ENCODE measurements at places on chromosomes 2 and 18.
A peak's percentile ranks its signal among the peaks of the same experiment; 100 is the strongest.

DNA sequence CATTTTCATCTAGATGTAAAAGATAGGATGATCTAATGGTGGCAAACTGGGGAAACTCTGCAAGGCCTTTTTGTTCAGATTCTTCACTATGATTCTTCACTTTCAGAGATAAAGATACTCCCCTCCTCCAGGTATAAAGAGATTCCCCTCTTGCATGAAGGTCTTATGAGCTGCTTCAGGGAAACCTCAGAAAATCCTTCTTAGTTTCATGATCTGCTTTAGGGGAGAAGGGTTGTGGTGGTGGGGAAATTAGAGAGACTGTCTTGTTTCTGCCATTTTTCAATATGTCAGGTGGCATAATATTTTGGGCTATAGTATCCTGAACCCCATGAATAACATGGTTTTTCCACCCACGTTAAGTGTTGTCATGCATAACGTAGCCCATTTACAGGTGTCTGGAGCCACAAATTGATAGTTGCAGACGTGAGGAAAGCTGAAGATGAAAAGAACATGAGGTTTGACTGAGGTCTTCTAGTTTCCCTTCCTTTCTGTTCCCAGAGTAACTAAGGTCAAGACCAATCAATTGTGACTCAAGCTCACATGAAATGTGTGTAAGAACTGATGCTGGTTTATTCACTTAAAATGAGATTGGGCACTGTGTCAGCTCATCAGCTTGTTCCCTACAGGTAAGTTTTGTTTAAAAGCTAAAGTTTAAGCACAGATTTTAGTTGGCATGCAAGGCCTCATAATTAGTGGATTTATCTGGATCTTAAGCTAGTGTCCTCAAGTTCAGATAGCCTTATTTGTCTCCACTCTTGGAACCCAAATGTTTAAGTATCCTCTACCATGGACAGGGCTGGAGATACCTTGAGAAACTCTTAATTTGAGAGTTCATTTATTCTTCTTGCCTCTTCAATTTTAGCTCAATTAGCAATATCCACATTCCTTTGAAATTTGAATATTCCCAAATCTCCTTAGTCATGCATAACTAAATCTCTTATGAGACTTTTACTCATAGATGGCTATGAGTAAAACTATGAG is 304.5 kb upstream of the FANCL start:
- no peak for DNase-seq

DNA sequence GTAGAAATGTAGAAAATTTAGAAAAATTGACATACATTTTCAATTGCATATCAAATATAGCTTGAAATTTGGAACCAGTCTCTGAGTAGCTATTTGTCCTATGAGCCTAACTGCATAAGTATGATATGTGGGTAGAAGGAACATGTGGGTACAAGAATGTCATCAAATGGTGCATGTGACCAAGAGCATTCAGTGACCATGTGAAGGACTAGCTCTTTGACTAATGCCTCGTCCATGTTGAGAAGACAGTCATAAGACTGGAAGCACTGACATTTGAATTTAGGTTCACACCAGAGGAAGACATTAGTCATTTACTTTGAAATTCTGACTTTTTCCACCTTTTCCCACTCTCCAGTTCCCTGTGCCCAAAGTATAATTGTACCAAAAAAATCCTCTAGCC is 12.6 kb downstream of the MRPL44 start:
- peak; percentile 65 for DNase-seq

DNA sequence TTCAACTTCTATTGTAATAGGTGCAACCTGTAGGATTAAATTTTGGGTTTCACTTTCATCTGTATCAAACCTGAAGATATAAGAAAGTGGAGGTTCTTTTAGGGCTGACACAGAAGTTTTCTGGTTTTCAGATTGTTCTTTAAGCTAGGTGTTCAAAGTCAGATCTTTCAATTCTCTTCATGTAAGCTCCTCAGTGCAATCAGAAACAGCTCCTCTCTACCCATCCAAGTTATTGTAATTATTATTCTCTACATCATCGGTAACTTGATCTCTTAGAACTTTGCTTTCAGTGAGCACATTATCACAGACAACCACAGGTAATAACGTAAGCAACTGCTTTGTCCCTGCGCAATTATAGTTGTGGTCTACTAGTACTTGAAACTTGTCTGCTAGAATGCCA is 179.4 kb downstream of the MYCN start:
- DNase-seq, result no peak

DNA sequence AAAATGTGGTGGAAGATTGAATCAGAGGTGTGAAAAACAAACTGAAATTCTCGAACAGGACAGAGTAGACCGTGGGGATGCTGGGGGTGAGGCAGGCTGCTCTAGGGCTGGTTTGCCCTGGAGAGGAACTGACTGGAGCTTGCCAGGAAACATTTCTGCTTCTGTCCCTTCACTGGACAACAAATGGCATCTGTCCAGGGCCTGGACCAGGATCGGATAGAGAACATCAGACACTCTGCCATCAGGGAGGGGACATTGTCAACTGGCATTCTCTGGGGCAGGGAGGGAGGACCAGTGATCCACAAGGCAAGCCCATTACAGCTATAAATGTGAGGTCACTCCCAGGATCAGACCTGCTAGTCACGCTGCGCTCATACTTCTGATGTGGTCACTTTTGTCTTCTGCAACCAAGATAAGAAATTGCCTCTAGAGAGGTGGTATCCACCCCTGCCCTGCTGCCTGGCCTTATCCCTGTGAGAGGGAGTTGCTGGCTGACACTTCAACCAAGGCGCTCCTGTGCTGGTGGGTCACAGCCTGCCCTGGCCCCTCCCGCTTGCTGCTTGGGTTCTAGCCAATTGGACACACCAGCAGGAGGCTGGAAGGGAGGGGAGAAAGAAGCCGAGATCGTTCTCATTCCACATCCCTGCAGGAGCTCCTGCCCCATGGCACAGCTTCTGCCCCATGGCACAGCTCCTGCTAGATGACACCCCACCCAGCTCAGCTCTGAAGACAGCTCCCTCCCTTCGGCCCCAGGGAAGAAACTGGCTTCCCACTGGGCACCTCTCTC is 8.7 kb downstream of the NPPC start:
- no peak for DNase-seq

GRCh38 chr2:118696786-118697465 is 150.5 kb downstream of the EN1 start:
- DNase-seq, result no peak

DNA sequence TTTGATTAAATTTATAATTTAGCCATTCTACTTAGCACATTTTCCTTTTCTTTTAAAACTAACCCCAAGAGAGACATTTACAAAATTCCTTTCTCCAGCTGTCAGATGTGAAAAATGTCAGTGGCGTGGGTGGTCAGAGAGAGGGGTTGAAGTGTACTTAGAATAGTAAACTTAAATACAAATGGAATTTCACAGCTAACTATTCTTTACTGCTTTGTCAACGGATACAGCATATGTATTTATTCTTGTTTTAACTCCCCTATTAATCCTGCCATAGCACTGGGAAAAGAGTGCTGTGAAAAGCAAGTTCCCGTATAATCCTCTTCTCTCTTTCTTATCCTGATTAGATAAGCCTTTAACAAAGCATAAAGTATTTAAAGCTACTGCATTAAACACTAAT is 191.4 kb upstream of the CHAC2 start:
- peak; percentile 15 for DNase-seq

GRCh38 chr18:45997700-45998151 is 30.6 kb upstream of the EPG5 start:
- no peak for DNase-seq

GRCh38 chr18:38526922-38527321 is 961.3 kb upstream of the CELF4 start:
- no peak for DNase-seq

DNA sequence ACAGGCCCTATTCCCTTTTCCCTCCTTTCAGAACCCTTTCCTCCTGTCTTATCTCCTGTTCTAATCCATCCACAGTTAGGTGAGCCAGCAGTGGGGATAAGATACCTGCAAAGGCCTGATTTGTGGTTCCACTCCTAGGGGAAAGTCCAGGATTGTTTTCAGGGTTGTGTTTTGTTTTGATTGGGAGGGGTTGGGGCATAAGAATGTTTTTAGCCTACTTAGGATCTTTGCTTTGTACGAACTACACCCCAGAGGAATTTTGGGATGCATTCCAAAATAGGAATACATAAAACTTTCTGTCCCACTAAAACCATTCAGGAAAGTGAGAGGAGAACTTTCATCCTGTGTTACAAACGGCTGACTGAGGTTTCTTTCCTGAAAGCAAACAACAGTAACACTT is 150.8 kb upstream of the PGAP1 start:
- no peak for DNase-seq

- peak; percentile 30 for DNase-seq
These were observed 21.0 kb upstream of the PTMA start for GRCh38 chr2:231687133-231687852.

GRCh38 chr18:63689064-63689463 is 13.7 kb upstream of the SERPINB11 start:
- DNase-seq, result no peak

- no peak for DNase-seq
These were observed 81.0 kb downstream of the CHN1 start for GRCh38 chr2:174924061-174924693.

DNA sequence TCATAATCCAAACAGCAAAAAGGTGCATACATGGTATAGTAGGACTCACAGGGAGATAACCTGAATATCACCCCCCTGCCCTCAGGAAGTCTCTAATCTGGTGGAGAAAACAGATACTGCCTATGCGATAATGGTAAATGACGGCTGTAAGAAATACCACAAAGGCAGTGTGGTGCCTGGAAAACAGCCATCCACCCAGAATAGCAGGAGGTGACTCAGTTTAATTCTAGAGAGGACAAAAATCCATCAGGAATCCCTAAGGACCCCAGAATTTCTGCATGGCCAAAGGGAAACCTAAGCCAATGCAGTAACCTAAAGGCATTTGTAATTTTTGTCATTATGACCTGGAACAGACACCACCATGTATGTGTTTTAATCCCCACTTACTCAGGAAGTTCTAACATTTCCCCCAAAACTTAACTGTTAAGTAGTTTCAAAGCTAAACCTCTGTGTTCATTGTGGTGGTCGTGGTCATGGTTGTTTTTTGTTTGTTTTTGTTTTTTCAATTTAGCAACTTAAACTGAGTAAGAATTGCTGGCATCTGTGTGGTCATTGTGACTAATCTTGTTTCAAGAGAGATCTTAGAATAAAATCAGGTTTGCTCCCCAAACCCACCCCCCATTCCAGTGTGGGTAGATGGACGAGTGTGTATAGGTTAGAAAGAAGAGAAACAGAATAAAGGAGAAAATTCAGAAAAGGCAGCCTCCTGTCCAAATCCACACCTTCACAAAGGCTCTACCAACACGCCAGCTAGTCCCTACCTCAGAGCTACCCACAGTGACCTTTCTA is 121.5 kb upstream of the CDCA7 start:
- DNase-seq, result peak; percentile 13

GRCh38 chr2:40240070-40240469 is 211.8 kb downstream of the SLC8A1 start:
- DNase-seq, result peak; percentile 92

DNA sequence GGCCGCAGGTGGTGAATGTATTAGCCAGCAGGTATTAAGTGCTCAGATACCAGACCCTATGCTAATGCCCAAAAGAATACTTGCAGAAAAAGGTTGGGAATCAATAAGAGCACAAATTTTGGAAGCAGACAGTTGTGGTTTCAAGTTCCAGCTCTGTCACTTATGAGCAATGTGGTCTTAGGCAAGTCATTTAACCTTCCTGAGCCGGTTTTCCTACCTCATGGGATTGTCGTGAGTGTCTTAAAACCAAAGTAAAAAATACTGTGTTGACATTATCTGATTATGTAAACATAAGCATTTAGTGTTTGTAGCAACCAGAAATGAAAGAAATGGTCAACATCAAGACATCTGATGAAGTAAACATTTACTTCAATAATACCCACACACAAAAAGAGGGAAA is 93.0 kb upstream of the CHST9 start:
- no peak for DNase-seq

GRCh38 chr2:229454934-229455631 is 184.0 kb upstream of the PID1 start:
- peak; percentile 92 for DNase-seq

- DNase-seq, result peak; percentile 93
These were observed 72.3 kb downstream of the MDH1 start for GRCh38 chr2:63661076-63661475.

DNA sequence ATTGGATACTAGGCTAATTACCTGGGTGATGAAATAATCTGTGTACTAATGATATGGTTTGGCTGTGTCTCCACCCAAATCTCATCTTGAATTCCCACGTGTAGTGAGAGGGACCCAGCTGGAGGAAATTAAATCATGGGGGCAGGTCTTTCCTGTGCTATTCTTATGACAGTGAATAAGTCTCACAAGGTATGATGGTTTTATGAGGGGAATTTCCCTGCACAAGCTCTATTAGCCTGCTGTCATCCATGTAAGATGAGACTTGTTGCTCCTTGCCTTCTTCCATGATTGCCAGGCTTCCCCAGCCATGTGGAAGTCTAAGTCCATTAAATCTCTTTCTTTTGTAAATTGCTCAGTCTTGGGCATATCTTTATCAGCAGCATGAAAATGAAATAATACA is 394.1 kb upstream of the SYT4 start:
- peak; percentile 11 for DNase-seq

DNA sequence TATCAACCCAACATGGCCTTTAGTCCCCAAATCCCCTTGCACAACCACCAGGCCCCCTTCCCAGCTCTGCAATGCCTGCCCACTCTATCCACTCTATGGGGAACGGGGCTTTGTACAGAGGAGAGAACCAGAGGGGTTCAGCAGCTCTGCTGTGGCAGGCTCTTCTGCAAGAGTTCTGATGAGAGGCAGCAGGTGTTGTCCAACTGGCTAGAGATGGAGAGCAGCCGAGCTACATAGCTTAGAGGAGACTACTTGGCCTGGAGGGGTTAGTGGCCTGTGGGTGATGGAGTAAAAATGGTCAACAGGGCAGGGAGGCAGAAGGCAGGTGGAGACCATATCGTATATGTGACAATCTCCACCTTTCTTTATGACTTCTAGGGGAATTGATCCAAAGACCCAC is 103.0 kb downstream of the QPCT start:
- DNase-seq, result no peak

GRCh38 chr2:216665717-216666116 is 29.6 kb downstream of the IGFBP5 start:
- DNase-seq, result peak; percentile 32

DNA sequence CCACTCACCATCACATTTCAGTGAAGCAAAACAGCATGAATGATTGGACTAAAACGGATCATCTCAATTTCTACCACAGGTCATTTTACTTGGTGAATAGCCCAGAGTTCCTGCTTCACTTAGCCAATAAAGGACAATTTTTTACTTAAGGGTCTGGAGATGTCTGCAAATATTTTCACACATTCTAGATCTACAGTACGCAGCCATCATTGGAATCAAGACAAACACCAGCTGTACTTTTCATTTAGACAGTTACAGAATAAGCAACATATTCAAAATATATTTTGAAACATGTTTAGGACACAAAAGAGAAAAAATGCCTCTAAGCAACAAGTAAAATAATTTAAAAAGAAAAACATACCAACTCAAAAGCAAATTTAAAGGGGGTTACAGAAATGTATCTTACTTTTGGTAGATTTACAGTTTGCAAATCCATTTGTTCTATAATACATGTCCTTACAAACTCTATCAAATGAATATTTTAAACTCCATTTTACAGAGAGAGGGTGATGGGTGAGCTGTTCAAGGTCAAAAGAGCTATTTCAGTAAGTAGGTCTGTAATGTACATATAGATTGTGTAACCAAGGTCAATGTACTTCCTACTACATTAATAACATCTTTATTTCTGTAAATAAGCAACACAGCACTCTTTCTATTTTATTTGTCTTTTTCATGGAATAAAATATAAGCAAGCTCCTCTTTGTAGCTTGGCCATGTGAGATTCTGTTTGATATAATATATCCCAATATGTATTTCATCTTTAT is 13.4 kb downstream of the PPP1R1C start:
- DNase-seq, result no peak

- no peak for DNase-seq
These were observed 353.8 kb upstream of the SALL3 start for GRCh38 chr18:78625847-78626246.
